ENCODE measurements at places on chromosomes 2 and 18.

- DNase-seq = no peak
Measured at GRCh38 chr2:161119483-161119882, 40.7 kb upstream of the TANK start.

DNA sequence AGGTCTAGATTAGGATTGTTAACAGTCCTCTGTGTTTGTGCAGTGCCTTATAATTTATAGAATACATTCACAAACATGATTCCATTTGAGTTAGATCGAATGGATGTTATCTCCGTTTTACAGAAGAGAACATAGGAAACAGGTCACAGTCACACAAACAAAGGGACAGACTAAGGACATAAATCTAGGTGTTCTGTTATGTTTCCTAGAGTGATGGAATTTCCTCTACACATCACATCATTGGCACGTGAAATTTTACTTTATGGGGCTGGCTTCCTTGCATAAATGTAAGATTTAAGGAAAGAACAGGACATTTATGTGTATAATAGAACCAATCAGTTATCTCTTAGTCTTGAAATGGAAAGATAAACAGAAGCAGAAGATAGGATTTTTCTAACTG lies 6.4 kb downstream of the TRIM54 start:
- no peak for DNase-seq

GRCh38 chr18:7072593-7072992 lies 45.0 kb downstream of the LAMA1 start:
- no peak for DNase-seq

- DNase-seq = no peak
Measured at GRCh38 chr2:220783671-220784070, 788.4 kb downstream of the EPHA4 start.

DNA sequence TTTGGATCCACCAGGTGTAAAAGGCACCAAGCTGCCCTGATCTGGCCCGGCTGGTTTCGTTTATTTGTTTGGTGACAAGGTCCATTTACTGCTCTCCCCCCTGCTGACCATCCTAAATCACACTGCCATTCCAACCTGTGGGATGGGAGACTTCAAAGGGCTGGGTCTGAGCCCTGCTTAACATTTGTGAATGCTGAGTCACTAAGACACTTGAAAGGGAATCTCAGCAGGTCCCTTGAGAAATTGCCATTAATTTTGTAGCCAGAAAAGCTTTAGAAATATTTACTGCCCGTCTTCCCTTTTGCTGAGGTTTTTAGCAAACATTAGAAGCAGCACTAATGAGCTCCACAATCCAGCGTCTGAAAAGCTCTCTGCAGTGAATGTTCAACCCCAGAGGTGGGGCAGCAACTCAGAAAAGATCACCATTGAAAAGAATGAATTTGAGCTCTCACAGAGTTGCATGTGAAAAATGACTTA lies 133.8 kb downstream of the ARL4C start:
- no peak for DNase-seq

GRCh38 chr2:161166538-161167409 lies 6.5 kb downstream of the TANK start:
- no peak for DNase-seq

DNA sequence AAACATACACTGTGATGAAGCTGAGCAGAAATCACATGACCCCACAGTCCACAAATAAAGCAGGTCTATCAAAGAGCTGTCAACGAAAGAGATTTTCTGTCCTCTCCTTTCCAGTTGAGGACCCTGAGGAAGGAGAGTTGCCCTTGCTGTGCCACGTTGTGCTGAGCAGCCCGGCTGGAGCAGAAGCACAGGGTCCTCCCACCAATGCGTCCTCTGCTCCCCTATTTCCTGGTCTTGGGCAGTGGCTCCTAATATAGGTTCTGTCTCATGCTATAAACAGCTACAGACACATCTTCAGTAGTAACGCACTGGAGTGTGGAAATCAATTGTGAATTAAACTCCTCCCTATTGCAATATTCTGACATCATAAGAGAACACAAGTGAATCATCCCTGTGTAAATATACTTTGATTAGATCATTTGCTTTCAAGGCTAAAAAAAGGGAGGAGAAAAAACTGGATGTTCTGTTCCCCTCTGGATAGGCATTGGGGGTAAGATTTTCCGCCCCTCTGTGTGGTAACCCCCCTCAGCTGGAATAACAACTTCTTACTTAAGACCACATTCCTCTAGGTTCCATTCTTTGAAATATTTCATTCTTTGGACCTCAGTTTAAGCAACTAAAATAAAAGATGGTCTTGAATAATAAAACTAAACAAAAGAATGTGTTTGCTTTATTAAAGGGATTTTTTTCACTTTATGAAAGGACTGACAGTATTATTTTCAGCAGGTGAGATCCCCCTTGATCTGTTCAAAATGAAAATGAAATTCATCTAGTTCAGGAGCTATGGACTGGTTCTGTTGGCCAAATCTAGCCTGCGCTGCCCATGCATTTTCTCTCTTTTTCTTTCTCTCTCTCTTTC lies 8.3 kb upstream of the RHOB start:
- no peak for DNase-seq

- DNase-seq = no peak
Measured at GRCh38 chr18:69981948-69982347, 34.3 kb upstream of the CD226 start.

GRCh38 chr2:206488623-206489022 lies 45.3 kb downstream of the ADAM23 start:
- DNase-seq = no peak

DNA sequence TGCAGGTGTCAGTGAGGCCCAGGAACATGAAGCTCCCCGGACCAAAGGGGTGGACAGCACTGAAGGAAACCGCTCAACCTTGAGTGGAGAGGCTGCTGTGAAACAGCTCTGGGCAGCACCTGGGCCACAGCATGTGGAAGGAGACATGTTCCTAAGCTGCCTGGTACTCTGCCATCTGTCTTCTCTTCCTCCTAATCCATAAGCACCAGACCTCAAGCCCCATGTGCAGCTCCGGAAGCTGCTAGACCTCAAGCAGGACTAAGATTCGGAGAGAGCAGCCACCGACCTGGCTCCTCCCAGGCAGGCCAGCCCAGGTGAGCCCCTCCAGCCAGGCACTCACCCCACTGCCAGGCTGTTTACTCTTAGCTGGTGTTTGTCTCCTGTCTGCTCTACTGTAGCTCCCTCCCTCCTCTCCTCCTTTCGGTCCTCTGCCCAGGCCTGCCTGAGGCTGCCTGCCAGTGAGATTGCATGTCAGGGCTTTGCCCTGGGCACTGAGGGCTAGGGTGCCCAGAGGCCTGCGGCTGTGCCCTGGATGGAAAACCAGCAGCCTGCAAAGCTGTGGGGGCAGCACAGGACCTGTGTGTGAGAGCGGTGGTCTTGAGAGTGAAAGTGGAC lies 53.7 kb downstream of the BCL11A start:
- DNase-seq = no peak

- no peak for DNase-seq
Measured at GRCh38 chr2:27058210-27058609, 6.7 kb downstream of the AGBL5 start.

GRCh38 chr2:102046135-102046986 lies 54.6 kb downstream of the IL1R2 start:
- no peak for DNase-seq

DNA sequence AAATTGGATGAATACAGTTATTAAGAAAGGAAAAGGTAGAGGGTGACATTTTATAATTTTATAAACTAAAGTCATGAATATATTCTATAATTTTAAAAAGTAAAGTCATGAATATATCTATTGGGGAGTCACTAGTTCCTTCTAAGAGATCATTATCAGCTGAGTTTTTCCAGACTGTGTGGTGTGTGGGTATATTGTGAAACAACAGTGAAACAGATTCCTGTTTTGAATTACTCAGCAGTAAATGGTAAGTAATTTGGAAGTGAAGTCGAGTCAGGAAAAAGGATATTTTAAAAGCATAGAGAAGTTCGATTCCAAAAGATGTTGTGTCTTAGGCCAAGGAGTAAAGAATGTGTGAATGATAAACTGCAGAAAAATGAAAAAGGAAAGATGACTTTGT lies 1018.2 kb upstream of the NXPH2 start:
- DNase-seq = no peak

DNA sequence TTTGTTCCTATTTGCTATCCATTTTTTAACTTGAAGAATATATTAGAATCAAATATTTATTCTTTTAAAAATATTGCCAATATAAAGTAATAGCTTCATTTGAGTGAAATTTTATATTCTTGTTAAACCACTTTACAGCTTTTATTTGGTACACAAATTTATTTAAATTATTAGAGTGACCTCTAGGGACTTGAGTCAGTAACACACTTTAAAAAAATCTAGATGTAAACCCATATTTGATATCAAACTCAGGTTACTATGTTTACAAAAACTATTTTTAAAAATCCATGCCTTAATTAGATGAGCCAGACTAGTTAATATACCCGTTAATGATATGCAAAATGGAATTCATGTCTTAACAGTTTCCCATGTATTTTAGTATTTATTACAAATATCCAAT lies 134.6 kb downstream of the MAP4K4 start:
- no peak for DNase-seq

DNA sequence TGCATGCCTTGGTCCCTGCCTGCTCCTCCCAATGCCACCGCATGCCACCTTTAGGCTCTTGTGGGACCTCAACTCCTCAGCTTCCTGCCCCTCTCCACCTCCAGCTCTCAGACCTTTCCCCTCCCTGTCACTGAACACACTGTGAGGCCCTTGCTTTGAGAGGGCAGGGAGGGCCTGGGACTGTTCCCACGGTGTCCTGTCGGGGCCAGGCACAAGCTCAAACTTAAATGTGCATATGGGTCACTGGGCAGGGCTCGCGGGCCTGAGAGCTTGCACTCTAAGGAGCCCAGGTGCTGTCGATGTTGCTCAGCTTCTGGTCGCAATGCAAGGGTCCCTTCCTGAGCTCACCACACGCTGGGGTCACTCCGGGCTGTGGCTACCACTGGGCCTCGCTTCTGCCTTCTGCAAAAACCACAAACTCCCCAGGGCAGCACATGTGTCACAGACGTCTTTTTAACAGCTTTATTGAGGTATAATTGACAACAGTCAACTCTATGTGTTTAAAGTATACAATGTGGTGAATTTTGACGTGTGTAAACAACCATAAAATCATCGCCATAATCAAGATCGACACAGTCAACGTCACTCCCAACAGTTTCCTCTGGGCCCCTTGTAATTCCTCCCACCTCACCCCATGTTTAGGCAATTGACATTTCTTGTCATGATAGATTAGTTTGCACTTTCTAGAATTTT lies 11.9 kb upstream of the B3GNT7 start:
- DNase-seq = no peak

- DNase-seq = no peak
Measured at GRCh38 chr2:110865188-110865587, 132.8 kb downstream of the ACOXL start.

DNA sequence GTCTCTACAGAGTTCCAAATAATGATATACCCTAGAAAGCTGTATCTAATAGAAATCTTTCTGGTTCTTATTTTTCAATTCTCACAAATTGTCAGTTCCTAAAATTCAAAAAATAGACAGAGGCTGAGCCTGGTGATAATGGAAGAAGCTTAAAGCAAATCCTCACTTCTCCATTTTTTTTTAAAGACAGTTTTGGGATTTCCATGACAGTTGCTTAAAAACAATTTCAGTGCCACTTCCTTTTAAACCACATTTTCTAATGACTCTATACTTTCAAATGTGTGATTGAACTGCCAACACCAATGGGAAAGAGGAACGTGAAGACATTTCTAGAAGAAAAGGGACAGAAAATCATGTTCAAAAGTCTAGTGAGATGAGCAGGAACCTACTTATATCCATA lies 4.0 kb downstream of the GKN2 start:
- DNase-seq = no peak

DNA sequence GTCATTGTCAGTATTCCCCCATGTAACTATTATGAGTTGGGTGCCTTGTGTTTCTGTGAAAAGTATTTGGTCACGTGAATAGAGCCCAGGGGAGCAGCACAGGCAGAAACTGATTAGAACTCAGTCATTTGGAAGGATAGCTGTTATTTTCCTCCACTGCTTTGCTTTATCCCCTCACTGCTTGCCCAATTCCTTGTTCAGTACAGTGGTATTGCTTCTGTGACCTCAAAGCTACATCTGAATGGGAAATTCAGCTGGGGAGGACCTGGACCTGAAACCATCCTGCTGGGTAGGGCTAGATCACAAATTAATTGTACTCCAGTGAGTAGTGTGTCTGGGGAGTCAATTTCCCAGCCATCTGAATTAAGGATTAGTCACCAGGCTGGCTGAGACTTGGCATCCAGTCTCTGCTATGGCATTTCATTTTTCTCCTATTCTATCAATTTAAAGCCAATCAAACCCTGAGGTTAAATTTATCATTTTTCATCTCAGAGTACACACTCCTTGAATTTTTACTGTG lies 1231.6 kb upstream of the GYPC start:
- no peak for DNase-seq

- DNase-seq = no peak
Measured at GRCh38 chr2:71129114-71129901, 721 bp downstream of the MCEE start.

DNA sequence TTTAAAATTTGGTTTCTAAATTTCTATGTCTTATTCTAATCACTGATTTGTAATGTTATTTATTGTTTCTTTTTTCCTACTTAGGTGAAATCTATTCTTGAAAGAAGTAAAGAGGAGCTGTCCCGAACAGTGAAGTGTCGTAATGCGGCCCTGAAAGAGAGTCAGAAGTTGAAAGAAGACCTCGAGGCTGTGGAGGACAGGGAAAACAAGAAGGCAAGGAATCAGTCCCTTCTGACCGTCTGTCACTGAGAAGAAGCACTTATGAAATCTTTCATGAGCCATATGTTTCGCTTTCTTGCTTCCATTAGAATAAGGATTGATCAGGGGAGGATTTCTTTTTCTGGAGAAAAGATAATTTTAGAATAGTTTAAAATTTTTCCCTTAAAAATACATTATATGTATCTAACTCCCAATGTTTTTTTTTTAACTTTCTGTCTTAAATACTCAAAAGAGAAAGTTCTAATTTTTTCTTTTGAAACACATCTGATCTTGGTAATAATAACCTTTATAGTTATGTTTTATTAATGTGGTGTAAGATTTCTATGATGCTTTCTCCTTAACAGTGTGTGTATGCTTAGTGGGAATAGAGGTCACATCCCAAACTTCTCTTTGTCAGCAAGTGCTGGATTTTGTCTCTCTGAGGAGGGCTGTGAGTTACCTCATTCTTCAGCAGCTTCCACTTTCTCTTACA lies 79.0 kb downstream of the CCDC150 start:
- no peak for DNase-seq
